ENCODE measurements at places on chromosomes 7 and 10. TPM values are rescaled to one million over a fixed set of nuclear protein-coding genes. Genes with fewer than 3 reads are reported as not detected.
A peak's percentile ranks its signal among the peaks of the same experiment; 100 is the strongest.

DNA sequence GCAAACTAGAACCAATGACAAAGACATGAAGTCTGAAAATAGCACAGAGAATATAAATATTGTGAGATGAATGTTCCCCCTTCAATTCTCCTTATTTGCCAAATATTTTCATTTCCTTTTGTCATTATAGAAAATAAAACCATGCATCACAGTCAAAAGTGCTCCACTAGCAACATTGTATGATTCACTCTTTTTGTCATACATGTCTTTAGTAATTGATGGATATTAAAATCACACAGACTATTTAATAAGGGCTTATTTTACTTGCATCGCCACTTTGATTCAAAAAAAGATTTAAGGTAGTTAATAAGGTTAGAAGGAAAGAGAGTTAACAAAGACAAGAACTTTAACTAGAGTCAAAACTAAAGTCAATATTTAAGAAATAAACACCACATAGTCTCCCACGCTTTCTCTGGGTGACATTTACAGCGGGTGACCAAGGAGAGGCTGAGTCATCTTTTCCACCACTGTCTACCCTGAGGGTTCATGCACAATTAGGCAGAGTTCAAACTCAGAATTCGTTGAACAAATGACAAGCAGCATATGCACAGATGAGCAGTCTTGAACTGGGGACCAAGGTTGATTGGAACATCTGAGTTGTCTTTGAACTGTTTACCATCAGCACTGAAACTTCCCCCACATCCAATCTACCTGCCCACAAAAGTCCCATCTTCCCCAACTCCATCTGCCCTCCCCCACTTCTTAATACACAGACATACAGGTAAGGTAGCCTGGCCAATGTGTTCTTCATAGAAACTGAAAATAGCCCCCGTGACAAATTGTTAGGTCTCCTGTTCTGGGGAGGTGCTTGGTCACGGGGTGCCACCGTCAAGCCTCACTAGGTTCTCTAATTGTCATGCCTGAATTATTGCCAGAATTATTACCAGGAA, 42.5 kb downstream of the C7orf25 start:
- DNase-seq: no peak

DNA sequence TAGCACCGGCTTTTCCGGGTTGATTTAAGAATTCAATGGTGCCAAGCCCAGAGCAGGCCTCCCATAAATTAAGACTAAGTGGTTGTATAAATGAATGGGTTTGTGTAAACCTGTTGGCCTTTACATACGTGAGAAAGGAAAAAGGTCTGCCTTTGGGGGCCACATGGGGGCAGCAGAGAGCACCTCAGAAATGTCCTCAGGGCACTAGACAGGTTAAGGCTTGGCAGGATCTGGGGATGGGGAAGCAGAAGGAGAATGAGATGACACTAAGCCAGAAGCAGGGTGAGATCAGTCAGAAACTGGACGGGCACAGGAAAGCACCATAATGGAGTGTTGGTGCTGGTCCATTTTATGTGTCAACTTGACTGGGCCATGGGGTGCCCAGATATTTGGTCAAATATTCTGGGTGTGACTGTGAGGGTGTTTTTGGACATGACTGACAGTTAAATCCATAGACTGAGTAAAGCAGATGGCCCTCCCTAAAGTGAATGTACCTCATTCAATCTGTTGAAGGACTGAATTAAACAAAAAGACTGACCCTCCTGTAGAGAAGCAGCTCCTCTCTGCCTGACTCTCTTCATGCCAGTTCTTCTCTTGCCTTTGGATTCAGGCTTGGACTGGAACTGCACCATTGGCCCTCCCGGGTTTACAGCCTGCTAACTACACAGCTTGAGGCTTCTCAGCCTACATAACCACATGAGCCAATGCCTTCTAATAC, 58.9 kb downstream of the FRMPD2 start:
- peak; percentile 31 for DNase-seq

- DNase-seq: no peak
Measured at GRCh38 chr7:127937066-127937680, 94.1 kb downstream of the LRRC4 start.

GRCh38 chr10:131889755-131890154, 11.1 kb upstream of the PPP2R2D start:
- no peak for DNase-seq

DNA sequence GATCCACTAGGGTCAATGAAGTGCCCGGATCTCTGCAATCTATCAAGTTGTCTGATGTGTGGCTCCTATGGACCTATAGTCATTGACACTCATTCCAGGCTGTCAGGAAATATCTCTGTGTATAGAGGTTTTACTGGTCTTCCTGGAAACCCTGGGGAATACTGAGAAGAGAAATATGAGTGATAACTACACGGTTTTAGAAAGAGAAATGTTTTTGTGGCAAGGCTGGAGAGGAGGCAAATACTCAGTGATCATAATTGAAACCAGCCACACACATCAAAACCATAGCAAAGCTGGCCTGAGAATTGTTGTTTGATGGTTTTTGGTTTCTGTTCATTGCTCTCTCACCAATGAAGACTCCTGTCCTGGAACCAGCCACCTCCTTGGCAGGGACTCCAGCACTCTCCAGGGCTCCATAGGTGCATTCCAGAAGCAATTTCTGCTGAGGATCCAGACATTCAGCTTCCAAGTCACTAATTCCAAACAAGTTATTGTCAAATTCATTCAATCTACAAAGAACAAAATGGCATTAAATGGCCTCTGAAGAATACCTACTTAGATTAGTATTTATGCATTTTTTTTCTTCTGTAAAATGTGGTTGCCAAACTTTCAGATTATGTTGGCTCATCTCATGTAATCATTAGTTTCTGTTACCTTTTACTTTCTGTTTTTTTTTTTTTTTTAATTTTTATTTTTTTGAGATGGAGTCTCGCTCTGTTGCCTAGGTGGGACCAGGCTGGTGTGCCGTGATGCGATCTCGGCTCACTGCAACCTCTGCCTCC, 108.6 kb upstream of the ABI1 start:
- DNase-seq: no peak

DNA sequence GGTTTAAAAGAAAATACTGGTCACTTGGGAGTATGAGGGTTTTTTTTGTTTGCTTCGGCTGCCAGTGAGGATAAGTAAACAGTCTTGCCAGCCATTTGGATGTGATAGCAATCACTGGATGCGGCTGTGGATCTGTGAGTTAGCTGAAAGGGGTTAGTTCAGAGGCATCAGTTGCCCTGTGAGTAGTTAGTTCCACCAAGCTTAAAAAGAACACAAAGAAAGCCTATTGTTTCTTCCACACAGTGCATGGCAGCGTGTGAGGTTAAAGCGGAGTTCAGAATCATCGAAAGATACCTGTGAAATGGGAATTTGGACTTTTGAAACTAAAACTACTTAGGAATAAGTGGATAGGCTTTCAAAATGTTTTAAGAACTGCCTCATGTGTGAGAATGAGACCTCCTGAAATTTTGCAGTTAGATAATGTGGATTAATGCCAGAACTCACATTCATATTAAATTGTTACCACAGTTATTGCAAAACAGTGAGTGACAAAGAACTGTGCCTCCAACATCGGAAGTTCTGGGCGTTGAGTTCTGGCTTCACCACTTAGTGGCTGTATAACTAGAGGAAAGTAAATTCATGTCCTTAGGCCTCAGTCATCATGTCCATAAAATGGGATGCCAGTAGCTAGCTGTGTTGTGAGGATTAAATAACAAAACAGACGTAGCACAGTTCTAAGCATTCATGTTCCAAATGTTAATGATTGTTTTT, 31.3 kb downstream of the KIAA1217 start:
- DNase-seq: no peak

GRCh38 chr10:8462565-8462964, 408.1 kb downstream of the GATA3 start:
- no peak for DNase-seq

GRCh38 chr10:76149602-76150138, 718.2 kb downstream of the LRMDA start:
- DNase-seq: no peak

GRCh38 chr10:132446661-132447445, 49.9 kb downstream of the PWWP2B start:
- peak; percentile 75 for DNase-seq

DNA sequence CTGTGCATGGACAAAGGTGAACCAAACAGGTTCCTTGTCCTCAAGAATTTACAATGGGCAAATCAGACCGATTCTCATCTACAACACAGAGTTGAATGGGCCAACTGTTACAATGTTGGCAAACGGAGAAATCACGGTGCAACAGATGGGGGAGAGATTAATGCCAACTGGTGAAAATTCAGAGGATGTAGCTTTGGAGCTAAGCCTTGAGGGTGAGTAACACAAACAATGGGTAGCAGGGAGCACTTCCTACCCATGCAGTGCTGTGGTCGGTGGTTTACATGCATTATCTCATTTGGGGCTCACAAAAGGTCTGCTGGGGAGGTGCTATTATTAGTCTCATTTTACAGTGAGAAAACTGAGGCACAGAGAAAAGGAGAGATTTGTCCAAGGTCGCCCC, 902 bp upstream of the NFE2L3 start:
- DNase-seq: no peak

DNA sequence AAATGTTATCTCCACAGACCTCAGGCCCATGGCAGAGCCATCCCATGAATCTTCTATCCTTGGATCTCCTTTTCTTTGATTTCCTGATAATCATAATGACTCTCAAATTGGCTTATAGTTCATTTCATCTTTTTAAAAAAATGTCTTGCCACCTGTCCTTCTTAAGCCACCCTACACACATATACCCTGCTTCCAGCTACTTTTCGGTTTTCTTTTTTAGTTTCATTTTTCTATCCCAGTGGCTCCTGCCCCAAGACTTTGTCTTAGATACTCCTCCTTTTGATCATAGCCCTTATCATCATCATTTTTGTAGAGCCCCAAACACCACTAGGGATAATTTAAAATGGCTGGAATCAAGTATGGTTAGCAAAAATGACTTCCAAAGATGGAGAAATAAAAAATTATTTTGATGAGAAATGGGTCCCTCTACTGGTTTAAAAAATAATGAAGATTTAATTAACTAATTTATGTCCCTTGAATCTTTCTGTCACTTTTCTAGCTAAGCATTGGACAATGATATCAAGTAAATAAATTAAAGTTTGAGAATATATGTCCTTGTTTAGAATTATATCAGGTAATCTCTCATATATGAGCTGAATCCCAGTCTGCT, 277.3 kb upstream of the SEMA3D start:
- no peak for DNase-seq

DNA sequence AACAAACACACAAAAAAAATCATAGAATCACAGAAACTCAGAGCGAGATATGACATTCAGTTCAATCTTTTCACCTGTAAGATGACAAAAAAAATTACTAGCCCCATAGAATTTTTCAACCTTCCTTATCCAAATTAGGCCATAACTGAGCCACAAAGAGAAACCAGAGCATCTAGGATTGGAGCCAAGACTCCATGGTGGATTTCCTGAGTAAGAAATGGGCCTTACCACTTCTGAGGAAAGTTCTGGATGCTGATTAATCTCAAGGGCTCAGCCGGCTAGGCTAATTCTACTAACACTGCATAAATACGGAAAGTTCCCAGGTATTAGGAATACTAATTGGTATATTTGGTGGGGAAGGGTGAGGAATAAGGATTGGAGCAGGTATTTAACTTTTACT, 16.8 kb downstream of the LIPM start:
- DNase-seq: no peak

- DNase-seq: no peak
Measured at GRCh38 chr10:48517911-48518811, 86.7 kb downstream of the ARHGAP22 start.

GRCh38 chr7:114852293-114852692, 69.6 kb upstream of the MDFIC start:
- no peak for DNase-seq

- DNase-seq: no peak
Measured at GRCh38 chr10:116147147-116147905, 125.7 kb downstream of the GFRA1 start.

DNA sequence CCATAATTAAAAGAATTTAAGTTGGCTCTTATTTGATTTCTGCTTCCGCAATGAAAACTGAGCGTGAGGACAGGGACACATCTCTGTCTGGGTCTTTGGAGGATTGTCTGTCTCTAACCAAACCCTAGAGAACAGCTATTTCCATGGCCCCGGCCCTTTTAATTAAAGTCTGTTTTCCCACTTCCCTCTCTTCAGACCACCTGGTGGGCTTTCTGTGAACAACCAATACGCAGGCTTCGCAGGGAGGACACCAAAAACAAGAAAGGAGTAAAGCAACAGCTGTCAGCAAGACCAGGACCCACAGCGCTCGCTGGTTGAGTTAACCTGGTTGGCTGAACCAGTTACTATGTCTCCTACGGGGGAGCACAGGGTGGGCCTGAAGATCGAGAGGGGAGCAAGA, 217.1 kb upstream of the FRMD4A start:
- peak; percentile 66 for DNase-seq

GRCh38 chr10:122144199-122144598, 126.9 kb upstream of the BTBD16 start:
- no peak for DNase-seq

- peak; percentile 65 for DNase-seq
Measured at GRCh38 chr7:47570649-47571050, 11.3 kb downstream of the TNS3 start.

DNA sequence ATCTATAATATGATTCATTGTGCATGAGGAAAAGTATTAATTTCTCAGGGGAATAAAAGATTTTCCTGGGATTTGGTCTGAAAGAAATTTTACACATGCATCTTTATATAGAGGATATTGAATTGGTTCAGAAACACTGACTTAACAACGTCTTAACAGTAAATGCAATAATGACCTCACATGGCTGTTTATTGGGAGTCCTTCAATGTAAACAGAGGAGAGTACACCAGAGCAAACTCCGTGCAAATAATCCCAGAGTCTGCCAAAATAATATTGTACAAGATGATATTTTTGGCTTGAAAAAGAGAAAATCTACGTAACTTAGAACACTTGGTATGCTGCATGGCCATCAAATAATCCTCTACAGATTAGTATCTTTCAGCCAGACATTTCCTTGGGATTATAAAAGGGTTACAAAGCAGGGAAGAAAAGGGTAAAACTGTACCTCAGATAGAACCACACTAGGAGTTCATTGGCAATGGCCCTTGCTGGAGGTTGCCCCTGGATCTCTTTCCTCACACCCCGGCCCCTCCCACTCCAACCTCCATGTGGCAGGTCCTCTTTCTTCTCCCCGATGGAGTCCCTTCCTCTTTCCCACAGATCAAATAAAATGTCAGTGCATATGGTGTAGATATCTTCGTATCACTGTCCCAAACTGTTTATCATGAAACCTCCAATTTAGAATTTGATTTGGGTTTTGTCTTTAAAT, 196.4 kb downstream of the EVX1 start:
- peak; percentile 17 for DNase-seq

Gene BMPR1A
- total RNA-seq: 102 TPM

Gene ICA1
- total RNA-seq: 4.6 TPM

Gene TMEM26
- 7.4 TPM for total RNA-seq

Gene EEPD1
- 16.5 TPM for total RNA-seq

Gene OR2AE1
- total RNA-seq: not detected

Gene PRF1
- total RNA-seq: 0.62 TPM

Gene TMEM140
- 4.0 TPM for total RNA-seq

Gene ANKRD16
- 9.4 TPM for total RNA-seq

Gene HGF
- total RNA-seq: 10.2 TPM

Gene PRPS1L1
- not detected for total RNA-seq

Gene FAM25G
- total RNA-seq: not detected

Gene PAX4
- total RNA-seq: not detected

Measured in tongue (tissue), 3 donors.